IPS DF 19.7 (cell line): ENCODE measurements at places on chromosomes 3 and 15.

DNA sequence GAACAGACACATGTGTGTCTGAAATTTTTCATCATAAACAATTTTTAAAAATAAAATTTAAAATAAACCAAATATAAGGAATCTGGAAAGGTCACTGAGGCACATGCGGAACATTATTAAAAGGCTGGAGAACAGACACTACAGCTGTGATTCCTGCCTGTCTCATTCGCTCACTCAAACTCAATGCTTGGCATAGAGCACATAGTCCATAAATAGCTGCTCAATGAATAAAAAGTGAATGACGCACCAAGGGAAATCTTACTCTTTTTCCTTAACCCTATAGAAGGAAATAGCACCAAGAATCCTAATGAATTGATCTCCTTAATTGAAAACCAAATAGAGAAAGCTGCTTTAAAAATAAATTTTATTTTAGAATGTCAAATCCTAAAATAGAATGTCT, 98.4 kb downstream of the FSIP1 start:
- DNase-seq, result no peak

GRCh38 chr3:149438981-149439380, 35.5 kb upstream of the TM4SF4 start:
- no peak for DNase-seq

- DNase-seq, result no peak
Measured at GRCh38 chr3:36891701-36892160, 53.1 kb downstream of the TRANK1 start.

- DNase-seq, result no peak
Measured at GRCh38 chr3:95707268-95707667, 1107.1 kb upstream of the EPHA6 start.

- DNase-seq, result no peak
Measured at GRCh38 chr3:195872097-195872496, 36.3 kb downstream of the TNK2 start.

DNA sequence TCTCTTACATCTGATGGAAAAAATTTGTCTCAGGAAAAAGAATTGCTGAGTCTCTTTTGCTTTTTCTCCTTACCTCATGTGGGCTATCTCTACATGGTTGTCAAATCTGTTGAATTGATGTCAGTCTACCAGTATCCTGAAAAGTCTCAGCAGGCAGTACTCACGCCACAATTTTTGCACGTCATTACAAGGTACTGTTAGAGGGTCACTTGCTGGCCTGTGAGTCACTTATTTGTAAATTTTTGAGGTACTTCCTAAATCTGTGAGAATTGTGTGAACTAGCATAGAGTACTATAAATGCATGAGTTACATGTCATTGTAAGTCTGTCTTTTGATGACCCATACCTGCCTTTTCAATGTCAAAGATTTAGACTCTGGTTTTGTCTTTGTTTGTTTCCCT, 15.9 kb downstream of the HPS3 start:
- no peak for DNase-seq
